ENCODE measurements at places on chromosomes 12 and 14. TPM values are rescaled to one million over a fixed set of nuclear protein-coding genes. Genes with fewer than 3 reads are reported as not detected.

The TRMT5 gene
- total RNA-seq, result 11.7 TPM

The OR4K13 gene
- total RNA-seq, result not detected

The FAM181A gene
- total RNA-seq, result not detected

The COCH gene
- total RNA-seq, result 0.39 TPM

The SOAT2 gene
- total RNA-seq, result not detected

The DBX2 gene
- not detected for total RNA-seq

The EFS gene
- 21.6 TPM for total RNA-seq

The COL2A1 gene
- total RNA-seq, result 0.56 TPM

The GALNT9 gene
- total RNA-seq, result 0.13 TPM

The PYM1 gene
- 31.5 TPM for total RNA-seq

The LIN52 gene
- 3.8 TPM for total RNA-seq

The GAS2L3 gene
- total RNA-seq, result 13.6 TPM

The ARID4A gene
- 3.0 TPM for total RNA-seq

The GUCY2C gene
- not detected for total RNA-seq

The HIGD1C gene
- total RNA-seq, result not detected

All from epithelial cell of alveolus of lung (primary cell).